ENCODE measurements at places on chromosomes 7 and 10.

DNA sequence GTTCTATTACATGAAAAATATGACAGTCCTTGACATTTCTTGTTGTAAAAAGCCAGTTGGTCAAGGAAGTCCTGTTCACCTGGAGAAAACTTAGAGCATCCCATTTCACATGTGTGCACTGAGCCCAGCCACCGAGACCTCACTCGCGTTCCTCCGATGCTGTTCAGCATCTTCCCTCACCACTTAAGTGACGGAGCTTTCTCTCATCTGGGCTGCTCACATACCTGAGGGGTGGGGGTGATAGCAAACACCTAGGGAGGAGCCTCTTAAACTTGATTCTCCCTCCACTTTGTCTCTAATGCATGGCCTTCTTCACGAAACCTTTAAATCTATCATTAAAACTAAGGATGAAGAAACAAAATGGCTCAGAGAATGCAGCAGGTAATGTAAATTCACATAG, 950.2 kb downstream of the GATA3 start:
- DNase-seq: no peak

DNA sequence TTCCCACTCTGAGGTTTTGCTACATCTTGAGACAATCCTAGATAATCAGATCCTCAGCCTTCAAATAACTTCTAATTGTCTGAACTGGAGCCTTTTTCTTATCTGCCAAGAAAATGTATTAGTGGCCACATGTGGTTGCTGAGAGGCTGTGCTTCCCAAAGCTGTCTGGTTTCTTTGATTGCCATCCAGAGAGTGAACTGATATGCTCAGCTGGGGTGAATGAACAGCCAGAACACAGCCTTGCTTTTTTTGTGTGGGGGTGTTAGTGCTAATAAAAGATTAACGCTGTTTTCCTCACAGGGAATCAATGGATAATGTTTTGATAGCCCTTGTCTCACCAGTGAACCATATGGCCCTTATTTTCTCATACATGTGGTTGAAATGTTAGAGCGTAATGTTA, 66.9 kb downstream of the BBS9 start:
- no peak for DNase-seq

DNA sequence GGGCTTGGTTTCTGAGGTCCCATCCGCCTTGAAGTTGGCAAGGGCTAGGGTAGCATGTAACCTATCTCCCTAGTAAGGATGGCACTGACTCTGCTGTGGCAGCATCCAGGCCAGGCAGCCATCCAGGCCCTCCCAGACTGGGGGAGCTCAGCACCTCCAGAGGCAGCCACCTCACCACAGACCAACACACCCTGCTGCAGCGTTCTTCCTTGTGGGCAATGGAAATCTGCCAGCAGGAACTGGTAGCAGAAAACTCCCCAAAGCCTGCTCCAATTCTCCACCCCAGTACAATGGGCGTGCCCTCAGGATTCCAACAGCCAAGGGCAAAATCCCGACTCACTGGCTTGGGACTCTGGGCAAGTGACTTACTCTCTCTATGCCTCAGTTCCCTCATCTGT, 27.5 kb downstream of the DLG5 start:
- DNase-seq: peak; percentile 97

- no peak for DNase-seq
Observed at GRCh38 chr7:97513326-97513725, 218.6 kb upstream of the TAC1 start.

DNA sequence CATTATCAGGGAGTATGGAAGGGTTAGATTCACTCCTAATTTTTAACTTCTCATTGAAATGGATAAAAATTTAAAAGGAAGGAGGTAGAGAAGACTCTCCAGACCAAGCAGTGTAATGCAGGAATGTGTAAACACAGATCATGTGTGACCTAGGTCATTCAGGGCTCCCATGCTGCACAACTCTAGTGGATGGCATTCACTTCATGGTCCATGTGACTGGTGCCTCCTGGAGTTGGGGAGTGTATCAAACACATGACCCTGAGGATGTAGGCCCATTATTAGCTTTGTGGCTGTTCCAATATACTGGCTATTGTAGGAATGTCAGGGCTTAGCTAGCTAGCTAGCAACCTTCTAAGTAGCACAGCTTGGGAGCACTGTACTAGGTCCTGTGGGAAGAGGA, 109.9 kb downstream of the SLC25A13 start:
- no peak for DNase-seq

DNA sequence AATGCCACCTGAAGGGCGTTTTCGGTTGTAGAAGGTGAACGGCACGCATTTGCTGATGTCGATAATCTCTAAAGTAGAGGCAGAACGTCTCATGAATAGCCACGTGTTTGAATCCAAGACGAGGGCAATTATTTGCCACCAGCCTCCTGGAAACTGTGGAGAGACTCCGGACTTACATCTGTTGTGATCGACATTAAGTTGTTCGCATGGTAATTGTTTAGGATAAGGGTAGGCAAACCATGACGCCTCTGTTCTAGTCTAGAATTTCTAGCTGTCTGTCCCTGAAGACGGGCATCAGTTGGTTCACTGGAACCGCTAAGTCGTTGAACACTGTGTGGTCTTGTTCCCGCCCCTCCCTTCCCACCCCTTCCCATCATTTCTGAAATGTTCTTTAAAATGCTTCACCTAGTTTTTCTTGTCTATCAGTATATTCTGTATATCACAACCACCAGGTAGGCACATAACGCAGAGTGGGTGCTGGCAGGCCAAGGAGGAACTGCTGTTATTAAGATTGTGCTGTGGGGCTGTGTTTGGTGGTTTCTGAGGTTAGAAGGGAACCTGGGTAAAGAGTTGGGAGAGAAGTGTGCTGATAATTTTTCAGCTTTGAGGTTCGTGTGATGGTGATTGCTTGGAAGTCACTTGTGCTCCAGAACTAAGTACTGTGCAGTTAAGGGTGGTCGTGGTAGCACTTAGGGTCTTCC, 1.2 kb downstream of the UBE3C start:
- DNase-seq: peak; percentile 24

GRCh38 chr10:129932182-129932581, 31.9 kb downstream of the EBF3 start:
- DNase-seq: no peak

DNA sequence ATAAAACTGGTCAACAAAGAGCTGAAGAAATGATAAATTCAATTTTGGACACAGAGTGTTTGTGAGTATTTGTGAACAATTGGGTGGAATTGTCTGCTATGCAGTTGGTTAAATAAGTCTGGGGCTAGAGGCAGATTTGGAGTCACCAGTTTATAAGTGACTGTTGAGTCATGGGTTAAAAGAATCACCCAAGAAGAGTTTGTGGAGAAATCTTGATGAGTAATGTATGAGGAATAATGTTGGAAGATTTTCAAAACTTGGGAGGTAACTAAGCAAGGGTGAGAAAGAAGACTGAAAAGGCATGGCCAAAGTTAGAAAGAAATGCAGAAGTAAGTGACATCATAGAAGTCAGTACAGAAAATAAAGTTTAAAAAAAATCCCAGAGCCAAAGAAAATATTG, 750.7 kb downstream of the MAGI2 start:
- peak; percentile 26 for DNase-seq

- DNase-seq: no peak
Observed at GRCh38 chr7:33258491-33258951, 129.2 kb downstream of the BBS9 start.

DNA sequence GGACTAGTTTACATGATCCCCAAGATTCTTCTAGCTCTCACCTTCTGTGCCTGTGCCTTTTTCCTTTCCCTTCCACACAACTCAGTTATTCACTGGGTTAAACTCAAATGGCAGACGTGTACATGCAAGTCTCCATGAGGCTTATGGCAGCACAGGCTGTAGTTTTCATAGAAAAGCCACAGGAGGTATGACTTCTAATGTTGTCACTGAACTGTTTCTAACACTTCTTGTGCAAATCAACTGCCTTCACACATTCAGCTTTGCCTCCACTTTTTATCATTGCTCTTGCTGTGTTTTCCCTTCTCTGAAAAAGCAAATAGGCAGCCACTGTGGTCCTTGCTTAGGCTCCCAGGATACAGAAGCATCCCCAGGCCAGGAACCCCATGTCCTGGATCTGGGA, 5.3 kb upstream of the GIMAP5 start:
- DNase-seq: no peak

DNA sequence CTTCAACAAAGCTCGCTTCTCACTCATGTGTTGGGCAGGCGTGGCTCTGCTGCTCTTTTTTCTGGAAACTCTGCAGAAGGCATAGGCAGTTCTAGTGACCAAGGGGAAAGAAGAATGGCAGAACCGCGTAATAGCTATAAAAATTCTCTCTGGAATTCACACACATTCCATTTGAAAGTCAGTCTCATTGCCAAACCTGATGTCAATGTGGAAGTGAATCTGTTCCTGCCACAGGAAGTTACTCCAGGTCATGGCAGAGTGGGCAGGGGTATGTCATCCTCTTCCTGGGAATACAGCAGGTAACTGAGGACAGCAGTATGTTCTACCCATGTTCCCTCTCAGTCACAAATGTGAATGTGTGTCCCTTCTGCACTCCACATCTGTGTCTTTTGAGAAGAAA, 8.2 kb upstream of the PAXIP1 start:
- no peak for DNase-seq

- no peak for DNase-seq
Observed at GRCh38 chr10:97050205-97050745, 135.5 kb downstream of the SLIT1 start.

- DNase-seq: peak; percentile 73
Observed at GRCh38 chr7:50449881-50450589, at the start of gene FIGNL1. Gene FIGNL1, minus strand, starts transcription at chr7:50450350. Its CDS starts 3,063 bp downstream, at chr7:50447287.

GRCh38 chr10:6532321-6532720, 47.8 kb downstream of the PRKCQ start:
- DNase-seq: no peak

DNA sequence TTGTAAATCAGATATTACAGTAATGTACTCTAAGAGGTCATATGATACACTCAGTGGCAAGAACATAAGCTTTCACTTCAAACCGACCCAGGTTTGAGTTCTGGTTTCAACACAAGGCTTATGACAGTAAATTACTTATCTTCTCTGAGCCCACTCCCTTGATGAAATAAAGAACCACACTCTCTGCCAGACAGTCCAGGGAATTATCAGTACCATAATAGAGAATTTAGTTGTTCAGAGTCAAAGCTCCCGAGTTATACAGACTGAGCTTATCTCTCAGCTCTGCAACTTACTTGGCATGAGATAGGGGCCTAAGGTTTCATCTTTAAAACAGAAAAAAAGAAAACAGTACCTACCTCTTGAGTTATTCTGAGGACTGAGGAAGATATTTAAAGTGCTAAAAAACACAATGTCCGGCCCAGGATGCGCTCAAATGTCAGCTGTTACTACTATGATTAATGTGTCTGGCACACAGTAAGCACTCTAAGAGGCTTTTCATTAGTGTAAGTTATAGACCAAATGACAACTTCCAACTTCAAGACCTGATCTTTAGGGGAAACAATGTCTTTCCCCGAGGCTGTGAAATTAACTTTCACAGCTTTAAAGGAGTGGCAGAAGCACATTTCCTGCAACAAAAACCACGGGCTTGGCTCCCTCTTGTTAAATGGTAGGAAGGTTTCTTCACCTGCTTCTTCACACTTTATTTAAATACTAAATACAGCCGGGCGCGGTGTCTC, 38.1 kb downstream of the UBE2H start:
- DNase-seq: no peak

DNA sequence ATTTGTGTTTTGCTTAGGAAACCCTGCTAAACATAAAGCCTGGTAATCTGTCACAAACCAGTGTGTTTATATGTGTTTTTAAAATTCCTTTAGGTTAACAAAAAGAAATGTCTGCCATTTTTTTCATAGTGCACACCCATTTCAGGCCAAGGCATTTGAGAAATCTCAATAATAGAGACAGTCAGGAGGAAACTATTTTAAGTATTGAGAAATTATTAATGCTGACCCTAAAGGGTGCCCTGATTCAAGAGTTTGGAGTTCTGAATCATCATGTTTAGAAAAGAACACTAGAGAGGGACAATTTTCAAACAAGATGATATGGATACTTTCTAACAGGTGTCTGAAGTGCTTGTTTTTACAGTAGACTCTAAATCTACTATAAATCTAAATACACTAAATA, 28.7 kb downstream of the MALRD1 start:
- DNase-seq: no peak

GRCh38 chr7:15494711-15495110, 67.1 kb downstream of the AGMO start:
- no peak for DNase-seq

DNA sequence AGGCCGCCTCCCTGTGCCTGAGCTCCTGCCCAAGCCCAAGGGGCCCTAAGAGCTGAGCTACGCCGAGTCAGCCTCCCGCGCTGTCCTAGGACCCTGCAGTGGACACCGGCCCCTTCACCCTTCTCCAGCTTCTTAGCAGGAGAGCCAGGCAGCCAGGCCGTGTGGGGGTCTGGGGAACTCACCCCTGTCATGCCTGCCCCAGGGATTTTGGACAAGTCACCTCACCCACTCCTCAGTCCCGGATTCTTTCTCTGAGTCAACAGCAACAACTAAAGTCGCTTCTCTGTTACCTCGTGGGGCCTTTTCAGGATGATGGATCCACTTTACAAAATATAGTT, 79.3 kb downstream of the MKI67 start:
- DNase-seq: no peak

DNA sequence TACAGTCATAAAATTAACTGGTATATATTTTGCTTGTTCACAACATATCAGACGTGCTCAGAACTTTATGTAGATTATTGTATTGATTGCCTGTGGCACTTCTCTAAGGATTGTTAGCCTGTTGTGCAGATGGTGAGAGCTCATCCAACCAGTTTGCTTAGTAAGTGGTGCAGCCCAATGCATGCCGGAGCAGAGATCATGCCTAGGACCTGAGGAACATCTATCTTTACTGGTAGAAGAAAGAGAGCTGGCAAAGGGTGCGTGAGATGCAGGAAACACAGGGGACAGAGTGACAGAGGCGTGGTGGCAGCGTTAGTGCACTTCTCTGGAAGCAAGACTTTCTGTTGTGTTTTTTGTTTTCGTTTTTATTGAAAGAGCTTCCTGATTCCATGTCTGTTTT, 35.9 kb downstream of the CCM2 start:
- no peak for DNase-seq

DNA sequence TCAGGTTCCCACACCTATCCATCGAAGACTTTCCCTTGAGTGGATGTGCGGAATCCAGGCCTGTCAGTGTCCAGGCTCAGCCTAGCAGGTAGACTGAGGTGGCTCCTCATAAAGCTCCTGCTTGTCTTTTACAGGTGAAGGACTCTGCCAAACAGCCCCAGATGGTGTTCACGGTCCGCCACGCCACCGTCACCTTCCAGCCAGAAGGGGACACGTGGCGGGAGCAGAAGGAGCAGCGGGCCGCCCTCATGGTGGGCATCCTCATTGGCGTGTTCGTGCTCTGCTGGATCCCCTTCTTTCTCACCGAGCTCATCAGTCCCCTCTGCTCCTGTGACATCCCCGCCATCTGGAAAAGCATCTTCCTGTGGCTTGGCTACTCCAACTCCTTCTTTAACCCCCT, 13.9 kb downstream of the HTR5A start:
- no peak for DNase-seq

Data from MCF 10A (cell line).